ENCODE measurements at places on chromosomes 5 and 9. TPM values are rescaled to one million over a fixed set of nuclear protein-coding genes. Genes with fewer than 3 reads are reported as not detected.
A peak's percentile ranks its signal among the peaks of the same experiment; 100 is the strongest.

Gene SLC46A2
- not detected for total RNA-seq

- H3K4me1 ChIP-seq = peaks cover 3% of the 10 kb centered on the region
- H3K4me3 ChIP-seq = no peak overlapping the region
Observed at GRCh38 chr5:135315386-135315785, 83.6 kb downstream of the MACROH2A1 start.

DNA sequence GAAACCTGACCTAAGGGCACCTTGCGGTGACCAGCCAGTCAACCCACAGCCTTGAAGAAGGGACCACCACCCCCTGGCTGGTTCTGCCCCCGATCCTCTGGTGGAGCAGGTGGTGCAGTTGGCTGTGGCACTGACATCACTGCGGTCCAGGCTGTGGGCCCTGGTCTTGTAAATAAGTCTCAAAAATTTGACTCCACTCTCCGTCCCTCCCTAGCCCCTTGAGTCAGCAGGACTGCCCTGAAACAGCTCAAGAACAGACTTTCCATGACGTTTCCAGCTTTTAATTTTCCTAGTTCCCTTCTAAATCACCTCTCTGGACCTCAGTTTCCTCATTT is 134.8 kb upstream of the BOD1 start:
- no peaks in the 10 kb centered on the region for H3K36me3 ChIP-seq
- H3K4me1 ChIP-seq = peaks cover 2% of the 10 kb centered on the region
- no peak for DNase-seq
- no peak overlapping the region for H3K4me3 ChIP-seq
- H3K27ac ChIP-seq = peak overlapping the region; percentile 2

- H3K27me3 ChIP-seq = no peaks in the 10 kb centered on the region
- no peak for DNase-seq
- H3K4me3 ChIP-seq = no peak overlapping the region
- H3K4me1 ChIP-seq = peaks cover 35% of the 10 kb centered on the region
- no peaks in the 10 kb centered on the region for H3K36me3 ChIP-seq
Observed at GRCh38 chr9:104091708-104092107, 2.4 kb upstream of the SMC2 start.

Data from MCF 10A (cell line).